ENCODE measurements at places on chromosomes 2 and 18.

GRCh38 chr2:228629251-228629650, 447.8 kb upstream of the SPHKAP start:
- DNase-seq = no peak

DNA sequence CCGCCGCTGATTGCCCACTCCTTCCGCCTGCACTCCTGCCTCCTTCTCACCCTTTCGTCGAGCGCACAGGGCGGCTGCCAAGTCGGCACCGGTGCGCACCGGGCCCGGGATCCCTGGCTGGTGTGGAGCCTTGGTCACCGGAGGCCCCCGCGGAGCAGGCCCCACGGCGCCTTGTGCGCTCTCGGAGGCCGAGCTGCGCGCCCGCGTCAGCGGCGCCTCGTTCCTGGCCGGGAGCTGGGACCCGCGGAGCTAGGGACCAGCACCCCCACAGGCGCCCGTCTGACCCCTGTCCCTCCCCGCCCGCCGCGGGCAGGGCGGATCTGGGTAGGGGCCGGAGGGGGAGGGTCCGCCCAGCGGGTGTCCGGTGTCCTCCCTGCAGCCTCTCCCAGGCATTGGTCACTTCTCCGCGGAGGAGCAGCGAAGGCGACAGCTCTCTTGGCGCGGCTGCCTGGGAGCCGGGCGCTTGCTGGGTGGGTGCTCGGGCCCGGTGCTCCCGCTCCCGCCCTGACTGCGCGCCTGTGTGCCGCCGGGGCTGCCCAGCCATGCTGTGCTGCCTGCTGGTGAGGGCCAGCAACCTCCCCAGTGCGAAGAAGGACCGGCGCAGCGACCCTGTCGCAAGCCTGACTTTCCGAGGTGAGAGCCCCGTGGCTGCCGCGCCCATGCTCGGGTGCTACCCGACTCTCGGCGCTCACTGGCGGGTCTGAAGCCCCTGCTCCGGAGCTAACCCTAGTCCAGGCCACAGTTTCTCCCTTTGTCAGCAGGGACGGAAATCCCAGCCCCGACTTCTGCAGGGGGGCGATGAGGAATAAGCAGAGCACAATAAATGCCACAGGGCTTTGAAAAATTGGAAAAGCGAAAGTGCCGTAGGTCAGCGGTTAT, 13.2 kb downstream of the DYSF start:
- DNase-seq = no peak

- no peak for DNase-seq
These were observed 82.8 kb upstream of the GRB14 start for GRCh38 chr2:164703915-164704706.

DNA sequence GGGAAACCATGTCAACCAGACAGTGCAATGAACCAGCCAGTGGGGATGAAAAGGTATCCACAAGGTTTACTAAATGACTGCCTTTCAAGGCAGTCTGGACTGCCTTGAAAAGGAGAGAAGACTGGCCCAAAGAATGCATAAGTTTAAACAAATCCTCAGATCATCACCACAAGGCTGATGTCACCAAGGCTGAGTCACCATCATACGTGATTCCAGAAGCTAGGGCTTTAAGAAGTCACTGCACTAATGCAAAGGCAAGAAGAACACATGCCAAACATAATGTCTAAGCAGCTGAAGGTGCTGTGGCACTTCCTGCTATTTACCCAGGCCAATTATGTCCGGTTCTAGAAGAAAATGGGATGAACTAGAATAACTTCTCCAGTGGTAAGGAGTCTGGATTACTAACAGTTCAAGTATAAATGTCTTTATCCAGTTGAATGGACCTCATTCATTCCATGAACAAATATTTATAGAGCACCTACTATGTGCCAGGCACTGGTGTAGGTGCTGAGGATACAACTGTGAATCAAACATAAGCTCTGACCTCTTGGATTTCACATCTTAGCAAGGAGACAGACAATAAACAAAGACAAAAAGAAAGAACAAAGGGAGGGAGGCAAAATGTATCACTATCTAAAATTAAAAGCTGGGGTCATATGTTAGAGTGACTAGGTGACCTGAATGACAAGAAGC, 37.6 kb upstream of the ONECUT2 start:
- DNase-seq = no peak

- DNase-seq = no peak
These were observed 102.2 kb upstream of the FZD7 start for GRCh38 chr2:201931475-201931874.

DNA sequence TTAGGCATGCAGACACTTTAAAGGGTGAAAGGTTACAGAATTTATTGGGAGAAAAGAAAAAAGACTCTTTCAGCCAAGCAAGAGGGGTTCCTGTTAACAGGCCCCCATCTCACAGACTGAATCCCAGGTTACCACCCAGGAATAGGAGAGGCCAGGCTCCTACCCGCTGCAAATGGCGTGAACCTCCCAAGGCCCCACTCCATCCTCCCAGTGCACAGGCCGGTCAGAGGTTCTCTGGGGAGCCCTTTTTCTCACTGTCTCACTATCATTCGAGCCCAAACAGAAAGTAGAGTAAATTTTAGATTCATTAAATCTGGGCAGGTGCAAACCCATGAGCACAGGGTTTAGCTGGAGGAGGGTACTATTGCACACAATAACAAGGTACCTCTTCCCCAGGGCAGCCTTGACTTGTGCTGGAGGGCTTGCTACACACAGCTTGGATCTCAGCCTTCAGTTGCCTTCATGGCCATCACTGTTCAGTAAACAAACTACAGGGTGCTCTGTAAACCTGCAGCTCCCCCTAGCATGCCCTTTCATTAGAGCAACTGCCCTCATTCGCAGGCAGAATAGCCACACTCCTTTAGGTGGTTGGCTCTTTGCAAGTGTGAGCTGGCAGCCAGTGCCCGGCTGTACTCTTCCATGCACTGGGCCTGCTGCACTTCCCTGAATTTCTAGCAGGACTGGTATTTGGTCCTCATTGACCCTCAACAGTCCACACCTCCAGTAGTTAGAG, 7.3 kb upstream of the PLEK start:
- no peak for DNase-seq

DNA sequence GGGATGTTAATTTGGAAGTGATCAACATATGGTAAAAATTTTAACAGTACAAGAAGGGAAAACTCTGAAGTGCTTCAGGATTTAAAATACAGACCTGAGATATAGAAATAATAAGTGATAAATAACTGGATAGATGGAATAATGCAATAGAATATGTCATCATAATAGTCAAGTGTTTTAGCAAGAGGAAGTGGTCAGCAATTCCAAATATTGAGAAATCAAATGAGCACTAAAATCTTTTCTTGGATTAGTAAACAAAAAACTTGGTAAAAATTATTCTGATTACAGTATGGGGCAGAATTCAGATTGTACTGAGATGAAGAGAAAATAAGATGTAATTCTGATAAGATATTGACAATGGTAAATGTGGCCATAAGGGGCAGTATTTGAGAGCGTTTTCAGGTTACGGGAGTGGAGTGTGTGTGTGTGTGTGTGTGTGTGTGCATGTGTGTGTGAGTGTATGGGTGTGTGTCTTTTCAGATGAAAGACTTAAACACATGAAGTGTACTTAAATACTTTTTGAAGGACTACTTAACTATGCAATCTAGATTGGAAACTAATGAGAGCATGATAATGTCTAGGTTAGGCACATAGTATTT, 217.9 kb upstream of the ITGA4 start:
- DNase-seq = no peak

- DNase-seq = no peak
These were observed 32.5 kb upstream of the WIPF1 start for GRCh38 chr2:174630107-174630506.

- DNase-seq = peak; percentile 38
These were observed 19.2 kb downstream of the CCDC138 start for GRCh38 chr2:108805782-108806181.
